Mesenteric fat pad (tissue), 1 donor: ENCODE measurements at places on chromosomes 1 and 21. TPM values are rescaled to one million over a fixed set of nuclear protein-coding genes. Genes with fewer than 3 reads are reported as not detected.

- DNase-seq: no peak
These were observed 282.5 kb upstream of the PLXNA2 start for GRCh38 chr1:208526613-208527125.

DNA sequence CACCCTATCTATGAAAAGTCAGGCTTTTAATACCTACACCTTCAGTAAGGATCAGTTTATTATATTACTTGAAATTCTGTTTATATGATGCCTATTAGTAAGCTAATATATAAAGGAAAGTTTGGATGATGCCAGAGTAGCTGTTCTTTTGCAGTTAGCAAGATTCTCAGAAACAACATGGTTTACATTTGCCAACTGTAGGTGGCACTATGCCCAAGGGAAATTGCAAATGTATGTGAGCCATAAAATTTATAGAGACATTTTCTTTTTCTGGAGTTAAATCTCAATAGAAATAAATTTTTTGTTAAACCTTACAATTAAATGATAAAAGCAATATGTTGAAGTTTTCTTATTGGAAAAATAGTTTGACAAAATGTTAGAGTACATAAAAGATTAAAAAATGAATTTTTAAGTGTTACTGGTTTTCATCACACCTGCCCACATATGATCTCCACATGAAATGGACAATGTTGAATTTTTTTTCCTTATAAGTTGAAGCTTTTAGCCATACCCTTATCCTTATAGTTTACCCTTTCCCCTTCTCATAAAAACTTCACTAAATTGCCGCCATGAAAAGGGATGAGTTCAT is 32.1 kb upstream of the EPHX4 start:
- DNase-seq: no peak

DNA sequence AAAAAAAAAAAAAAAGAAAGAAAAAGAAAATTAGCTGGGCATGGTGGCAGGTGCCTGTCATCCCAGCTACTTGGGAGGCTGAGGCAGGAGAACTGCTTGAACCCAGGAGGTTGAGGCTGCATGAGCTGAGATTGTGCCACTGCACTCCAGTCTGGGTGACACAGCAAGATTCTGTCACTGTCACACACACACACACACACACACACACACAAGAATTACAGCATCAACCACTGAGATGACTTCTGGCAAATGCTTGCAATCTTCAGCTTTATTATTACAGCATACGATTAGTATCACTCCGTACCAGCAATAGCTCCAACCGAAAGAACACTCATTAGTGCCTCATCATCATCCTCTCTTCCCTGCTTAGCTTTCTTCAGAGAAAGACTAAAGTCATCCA is 4.6 kb downstream of the ORC1 start:
- DNase-seq: no peak

- DNase-seq: no peak
These were observed 674 bp downstream of the BCL10 start for GRCh38 chr1:85275701-85276214.

- DNase-seq: no peak
These were observed 45.1 kb downstream of the TRIM11 start for GRCh38 chr1:228361314-228362140.

DNA sequence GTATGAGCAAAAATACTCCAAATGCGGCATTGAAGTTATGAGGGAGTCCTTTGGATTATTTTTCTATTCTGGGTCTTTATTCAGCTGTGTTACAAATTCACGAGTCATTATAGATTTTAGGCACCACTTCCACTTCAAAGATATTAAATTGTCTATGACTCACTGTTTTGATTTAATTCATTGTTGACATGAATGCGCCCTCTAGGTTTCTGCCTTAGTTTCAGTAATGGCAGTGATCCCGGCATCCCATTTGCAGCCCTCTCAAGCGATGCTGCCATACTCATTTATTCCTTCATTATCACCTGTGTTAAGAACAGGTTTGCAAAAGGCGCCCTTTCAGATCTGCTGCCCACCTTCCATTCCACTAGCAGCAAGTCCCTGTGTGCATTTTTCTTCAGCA is 14.0 kb downstream of the RSPO1 start:
- no peak for DNase-seq

GRCh38 chr1:168653567-168653966 is 75.4 kb downstream of the DPT start:
- DNase-seq: no peak

Gene URB1
- 21.5 TPM for total RNA-seq

Gene ZNF697
- 11.0 TPM for total RNA-seq

Gene CENPL
- total RNA-seq: 8.4 TPM

Gene UBL4B
- total RNA-seq: not detected

Gene RYR2
- total RNA-seq: 0.45 TPM

Gene HAO2
- total RNA-seq: not detected

Gene TRAF5
- total RNA-seq: 13.1 TPM

Gene FAM163A
- total RNA-seq: not detected

Gene GOLT1A
- not detected for total RNA-seq
